ENCODE measurements at places on chromosomes 11 and 22. TPM values are rescaled to one million over a fixed set of nuclear protein-coding genes. Genes with fewer than 3 reads are reported as not detected.

Gene PRDM10
- total RNA-seq, result 3.9 TPM

Gene HOATZ
- total RNA-seq, result not detected

Gene SPON1
- total RNA-seq, result 0.25 TPM

Gene ACR
- not detected for total RNA-seq

Gene ELMOD1
- total RNA-seq, result not detected

Gene FXYD6
- total RNA-seq, result not detected

Gene LAYN
- not detected for total RNA-seq

Gene HBG2
- not detected for total RNA-seq

Gene UPB1
- not detected for total RNA-seq

Gene WNT11
- not detected for total RNA-seq

- DNase-seq, result no peak
Measured at GRCh38 chr11:1573903-1574237, 1.8 kb upstream of the DUSP8 start.

GRCh38 chr11:117022526-117022925, 75.7 kb downstream of the SIK3 start:
- DNase-seq, result no peak

DNA sequence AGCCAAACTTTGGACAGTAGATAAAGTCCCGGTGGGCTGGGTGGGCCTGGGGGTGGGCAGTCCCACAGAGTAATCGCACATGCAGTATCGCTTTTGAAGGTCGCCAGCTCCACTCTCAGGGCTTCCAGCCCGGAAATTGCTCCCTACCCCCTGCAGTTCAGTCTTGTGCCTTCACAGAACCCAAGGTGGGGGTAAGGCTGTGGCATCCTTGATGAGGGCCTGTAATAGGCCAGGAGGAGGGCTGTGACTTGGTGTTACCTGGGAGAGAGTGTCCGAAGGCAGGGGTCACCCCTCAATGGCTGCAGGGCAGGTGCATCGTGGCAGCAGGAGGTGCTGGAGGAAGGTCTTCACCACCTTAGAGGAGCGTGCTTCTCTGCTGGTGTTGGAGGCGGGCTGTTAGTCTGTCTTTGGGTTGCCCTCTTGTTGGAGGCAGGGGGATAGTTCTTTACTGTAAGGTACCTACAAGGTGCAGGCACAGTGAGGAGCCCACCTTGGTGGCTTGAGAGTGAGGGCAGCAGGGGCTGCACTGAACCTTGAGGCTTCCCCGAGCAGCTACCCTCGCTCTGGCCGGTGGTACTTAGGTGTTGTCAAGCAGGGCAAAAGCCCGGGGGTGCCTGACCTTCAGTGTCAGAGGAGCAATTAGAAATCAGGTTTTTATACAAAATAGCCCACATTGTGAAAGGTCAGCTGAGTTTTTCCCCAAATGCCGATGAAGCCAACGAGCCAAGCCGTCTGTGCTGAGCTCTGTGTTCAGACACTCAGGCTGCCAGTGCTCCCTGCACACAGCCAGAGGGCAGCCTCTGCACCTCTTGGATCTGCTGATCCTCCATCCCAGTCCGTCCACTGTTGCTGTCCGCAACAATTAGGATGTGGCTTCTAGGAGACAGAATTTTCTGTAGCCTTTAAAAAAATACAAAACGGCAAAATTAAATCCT, 21.9 kb downstream of the SAMM50 start:
- DNase-seq, result no peak

DNA sequence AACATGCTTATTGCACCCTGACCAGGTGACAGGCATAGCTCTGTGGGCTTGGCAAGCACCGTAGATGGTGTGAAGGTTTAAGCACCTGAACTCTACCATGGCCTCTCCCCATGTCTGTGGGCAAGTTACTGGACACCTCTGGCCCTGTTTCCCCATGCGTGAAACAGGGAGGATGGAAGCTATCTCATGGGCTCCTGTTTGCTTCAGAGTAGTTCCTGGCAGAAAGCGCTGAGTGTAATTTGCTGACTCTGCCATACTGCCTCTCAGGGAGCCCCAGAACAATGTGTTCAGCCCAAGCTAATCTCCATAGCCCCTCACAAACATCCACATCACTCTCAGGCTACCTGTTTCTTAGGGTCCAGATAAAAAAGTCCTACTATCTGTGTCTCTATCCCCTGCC, 2.4 kb downstream of the CBX6 start:
- no peak for DNase-seq

DNA sequence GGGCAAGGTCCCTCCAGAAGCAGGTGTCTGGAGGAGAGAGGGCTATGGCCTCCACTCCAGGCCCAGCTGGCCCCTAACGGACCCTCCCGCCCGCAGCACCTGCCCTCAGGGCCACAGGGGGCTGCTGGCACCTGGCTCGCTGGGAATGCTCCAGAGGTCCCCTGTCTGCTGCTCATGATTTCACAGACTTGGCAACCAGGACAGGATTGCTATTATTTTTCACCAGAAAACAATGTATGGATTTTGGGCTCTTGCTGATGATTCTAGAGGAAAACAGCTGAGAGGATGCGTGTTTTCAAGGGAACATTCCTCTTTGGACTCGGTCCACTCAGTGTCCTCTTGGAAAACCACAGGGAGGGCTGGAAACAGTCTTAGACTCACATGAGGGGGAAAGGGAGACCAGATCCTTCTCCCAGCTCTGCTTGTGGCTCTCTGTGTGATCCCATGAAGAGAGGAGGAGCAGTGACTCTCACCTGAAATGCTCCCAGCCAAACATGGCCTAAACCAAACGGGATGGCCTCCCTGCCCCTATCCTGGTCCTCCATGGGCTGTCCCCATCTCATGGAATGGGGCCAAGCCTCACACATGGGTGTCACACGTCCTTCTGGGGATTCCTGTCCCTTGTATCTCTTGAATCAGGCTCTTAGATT, 15.8 kb downstream of the MYEOV start:
- DNase-seq, result no peak

DNA sequence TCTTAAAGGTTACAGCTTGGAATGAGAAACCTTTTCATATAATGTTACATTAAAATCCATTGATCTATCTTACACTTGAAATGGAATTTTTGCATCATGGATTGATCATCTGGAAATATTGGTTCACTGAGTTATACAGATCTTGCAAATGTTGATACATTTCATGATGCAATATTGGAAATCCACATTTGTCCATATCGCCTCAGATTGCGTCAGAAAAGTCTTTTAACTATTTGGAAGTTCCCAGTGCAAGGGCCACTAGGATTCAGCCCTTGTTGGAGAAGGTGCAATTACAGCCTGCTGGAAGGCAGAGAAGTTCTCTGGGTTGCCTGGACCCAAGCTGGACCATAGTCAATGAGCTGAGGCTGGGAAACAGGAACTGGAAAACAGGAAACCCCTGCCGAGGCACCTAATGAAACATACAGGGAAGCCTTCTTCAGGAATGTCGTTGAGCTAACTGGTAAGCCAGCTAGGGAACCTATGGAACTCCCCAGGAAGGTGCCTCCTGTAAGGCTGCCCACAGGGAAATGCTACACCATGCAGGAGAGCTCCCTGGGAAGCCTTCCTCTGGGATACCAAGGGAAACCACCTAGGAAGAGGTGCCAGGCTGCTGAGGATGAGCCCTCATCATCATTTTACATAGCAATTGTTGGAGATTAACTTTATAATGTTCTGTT, 600.4 kb upstream of the CADM1 start:
- DNase-seq, result no peak

- DNase-seq, result no peak
Measured at GRCh38 chr11:10918698-10919097, 60.8 kb upstream of the ZBED5 start.

GRCh38 chr11:69438286-69438920, 43.1 kb upstream of the LINC01488 start:
- no peak for DNase-seq

Data from NCI-H460 (cell line).